ENCODE measurements at places on chromosomes 1 and 21. TPM values are rescaled to one million over a fixed set of nuclear protein-coding genes. Genes with fewer than 3 reads are reported as not detected.

DNA sequence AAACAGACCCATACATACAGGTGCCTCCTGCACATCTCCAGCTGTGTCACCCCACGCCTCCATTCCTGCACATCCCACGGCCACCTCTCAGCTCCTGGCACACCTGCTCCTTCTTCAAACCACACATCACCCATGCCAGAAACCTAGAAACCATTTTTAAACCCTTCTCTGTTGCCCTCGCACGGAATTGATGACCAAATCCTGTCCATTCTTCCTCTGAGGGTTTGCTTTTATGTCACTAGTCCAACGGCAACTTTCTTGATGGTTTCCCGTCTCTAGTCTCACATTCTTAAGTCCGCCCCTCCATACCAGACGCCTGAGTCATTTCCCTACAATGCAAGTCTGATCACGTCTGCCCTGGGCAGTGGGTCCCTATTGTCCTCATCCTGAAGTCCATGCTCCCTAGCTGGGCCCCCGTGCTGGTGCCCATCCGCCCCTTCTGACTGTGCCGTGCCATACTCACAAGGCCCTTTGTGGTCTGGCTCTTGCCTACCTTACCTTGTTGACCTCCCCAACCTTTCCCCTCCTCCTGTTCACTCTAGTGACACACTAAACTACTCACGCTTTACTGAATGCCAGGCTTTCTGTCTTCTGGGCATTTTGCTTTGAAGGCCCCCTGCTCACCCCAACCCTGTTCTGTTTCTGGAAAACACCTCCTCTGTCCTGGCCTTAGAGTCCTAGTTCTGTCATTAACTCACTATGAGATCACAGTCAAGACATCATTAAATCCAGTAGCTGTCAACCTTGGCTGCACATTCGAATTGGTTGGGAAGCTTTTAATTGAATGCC, 17.6 kb downstream of the SLC2A1 start:
- DNase-seq: no peak

DNA sequence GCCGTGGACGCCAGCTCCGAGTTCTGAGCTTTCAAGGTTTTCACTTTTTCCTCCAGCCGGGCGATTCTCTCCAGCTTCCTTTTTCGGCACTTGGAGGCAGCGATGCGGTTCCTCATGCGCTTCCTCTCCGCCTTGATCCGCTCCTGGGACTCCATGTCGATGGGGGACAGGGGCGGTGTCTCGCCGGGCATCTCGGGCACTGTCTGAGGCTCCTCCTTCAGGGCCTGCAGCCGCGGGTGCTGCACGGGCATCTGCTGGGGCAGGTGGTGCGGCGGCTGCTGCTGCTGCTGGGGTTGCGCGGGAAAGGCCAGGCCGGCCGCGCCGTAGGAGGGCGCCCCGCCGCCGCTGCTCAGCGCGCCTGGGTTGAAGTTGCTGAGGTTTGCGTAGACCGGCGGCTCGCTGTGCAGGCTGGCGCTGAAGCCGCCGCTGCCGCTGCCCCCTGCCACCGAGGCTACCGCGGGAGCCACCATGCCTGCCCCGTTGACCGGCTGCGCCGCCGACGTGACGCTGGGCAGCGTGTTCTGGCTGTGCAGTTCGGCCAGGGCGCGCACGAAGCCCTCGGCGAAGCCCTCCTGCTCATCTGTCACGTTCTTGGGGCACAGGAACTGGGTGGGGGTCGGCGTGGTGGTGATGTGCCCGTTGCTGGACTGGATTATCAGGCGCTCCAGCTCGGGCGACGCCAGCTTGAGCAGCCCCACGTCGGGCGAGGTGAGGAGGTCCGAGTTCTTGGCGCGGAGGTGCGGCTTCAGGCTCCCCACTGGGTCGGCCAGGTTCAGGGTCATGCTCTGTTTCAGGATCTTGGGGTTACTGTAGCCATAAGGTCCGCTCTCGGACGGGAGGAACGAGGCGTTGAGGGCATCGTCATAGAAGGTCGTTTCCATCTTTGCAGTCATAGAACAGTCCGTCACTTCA, 1.4 kb downstream of the JUN start:
- DNase-seq: peak; percentile 51

Gene SPRR2A
- total RNA-seq: not detected

Gene LRRN2
- 1.5 TPM for total RNA-seq

GRCh38 chr1:98333406-98333805, 328.1 kb upstream of the SNX7 start:
- DNase-seq: no peak

DNA sequence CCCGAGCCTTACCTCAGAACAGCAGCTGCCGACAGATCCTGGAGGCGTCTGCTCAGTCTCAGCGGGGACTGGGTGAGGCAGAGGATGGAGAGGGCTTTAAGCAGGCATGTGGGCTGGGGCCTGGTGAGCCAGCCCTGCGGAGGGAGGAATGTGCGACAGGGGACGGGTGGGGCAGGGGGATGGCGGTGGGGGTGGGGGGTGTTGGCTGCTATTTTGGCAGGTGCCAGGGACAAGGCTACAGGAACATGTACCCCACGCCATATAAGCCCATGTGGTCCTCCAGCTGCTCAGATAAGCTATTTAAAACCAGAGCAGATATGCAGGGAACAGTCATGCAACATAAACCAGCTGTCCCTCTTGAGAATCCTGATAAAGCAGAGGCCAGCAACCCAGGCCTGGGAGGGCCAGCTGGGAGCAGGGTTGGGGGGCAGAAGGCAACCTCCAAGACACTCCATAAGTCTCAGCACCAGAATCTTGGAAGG, at the start of gene TNNT2:
Gene TNNT2 (minus strand): TSS at position 70 of the 482 bp plus-strand sequence. CDS start 4,426 bp downstream, outside the sequence.
- DNase-seq: peak; percentile 89

DNA sequence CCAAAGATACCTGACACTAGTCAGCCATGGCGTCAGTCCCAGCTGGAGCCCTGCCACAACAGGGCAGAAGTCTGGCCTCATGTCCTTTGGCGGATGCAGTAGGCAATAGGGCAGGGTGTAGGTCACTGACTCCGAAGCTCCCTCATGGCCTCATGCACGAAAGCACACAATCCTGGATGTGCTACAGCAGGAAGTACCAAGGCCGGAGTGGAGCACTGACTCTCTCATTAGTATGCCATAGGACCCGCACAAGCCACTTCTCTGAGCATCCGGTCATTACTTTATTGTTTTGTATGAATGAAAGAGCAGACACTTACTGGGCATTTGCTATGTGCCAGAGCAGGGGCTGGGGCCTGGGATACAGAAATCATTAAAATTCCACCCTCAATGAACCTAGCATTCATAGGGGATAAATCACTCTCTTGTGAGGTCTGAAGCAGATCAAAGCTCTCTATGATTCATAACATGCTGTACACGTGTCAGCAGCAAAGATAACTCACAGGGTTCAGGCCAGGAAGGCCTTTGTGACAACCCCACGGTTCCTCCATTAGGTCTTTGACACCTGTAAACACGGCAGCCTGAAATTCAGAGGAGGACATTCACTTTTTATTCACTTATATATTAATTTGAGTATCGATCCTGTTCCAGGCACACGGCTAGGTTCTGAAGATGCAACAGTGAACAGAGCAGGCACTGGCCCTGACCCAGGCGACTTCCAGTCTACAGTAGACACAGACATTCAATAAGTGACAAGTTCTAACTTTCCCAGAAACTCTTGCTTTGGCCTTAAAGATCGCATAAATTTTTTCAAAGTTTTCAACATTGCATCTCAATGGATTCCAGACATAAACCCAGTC, 357.9 kb upstream of the USP24 start:
- DNase-seq: peak; percentile 45

GRCh38 chr21:23890652-23891051, 1716.6 kb downstream of the MRPL39 start:
- no peak for DNase-seq

Gene BGLAP
- not detected for total RNA-seq

- DNase-seq: no peak
Observed at GRCh38 chr1:61187352-61188086, 105.2 kb downstream of the NFIA start.

Gene SLC1A7
- 0.37 TPM for total RNA-seq

Gene TMEM61
- not detected for total RNA-seq

DNA sequence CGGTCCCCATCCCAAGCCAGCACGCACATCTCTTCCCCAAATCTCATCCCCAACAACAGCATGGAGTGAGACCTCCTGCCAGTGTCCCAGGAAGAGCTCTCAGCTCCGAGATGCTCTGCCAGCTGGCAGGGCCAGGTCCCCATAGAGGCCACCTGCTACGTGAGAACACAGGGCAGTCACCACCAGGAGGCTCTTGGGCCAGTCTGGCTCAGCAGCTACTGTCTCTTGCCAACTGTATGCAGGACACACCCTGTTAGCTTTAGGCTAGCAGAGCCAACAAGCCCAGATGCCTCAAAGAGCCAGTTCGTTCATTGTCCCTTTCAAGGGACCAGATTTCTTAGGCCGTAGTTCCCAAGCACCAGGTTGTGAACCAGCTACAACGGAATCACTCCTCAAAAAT, 36.9 kb downstream of the FBXO2 start:
- no peak for DNase-seq

DNA sequence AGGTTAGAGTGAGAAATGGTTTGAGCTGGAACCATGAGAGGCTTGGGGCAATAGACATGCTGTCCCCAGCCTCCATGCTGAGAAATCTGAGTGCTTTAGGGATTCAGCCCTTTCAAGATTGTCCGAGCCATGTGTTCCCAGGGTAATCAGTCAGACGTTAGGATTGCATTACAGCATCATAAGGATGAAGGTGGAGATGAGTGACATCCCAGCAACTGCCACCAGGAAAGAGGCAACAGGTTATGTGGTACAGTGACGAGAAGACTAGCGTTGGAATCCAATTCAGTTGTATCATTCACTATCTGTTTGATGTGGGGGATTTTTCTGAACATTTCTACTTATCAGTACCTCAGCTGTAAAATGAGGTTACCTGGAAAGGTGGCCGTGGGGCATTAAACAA, 1.7 kb downstream of the CAMK1G start:
- no peak for DNase-seq

- DNase-seq: no peak
Observed at GRCh38 chr21:28636752-28637691, 355.7 kb downstream of the LTN1 start.

DNA sequence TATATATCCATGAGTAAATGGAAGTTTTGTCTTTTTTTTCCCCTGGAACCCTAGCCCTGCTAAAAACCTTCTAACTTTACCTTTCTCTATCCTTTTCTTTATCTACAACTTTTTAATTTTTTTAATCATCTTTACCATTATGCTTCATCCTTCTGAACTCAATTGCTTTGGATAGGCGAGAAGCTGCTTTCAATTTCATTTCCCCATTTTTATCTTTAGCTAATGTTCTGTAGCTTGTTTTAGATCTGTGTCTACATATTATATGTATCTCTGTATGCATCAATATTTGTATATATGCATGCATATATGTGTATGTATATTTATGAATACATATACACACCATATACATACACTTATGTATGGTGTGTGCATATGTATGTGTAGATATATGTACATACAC, 57.4 kb downstream of the PTPRC start:
- DNase-seq: no peak

Gene GBP2
- total RNA-seq: 6.4 TPM

Gene EDARADD
- total RNA-seq: 0.81 TPM

DNA sequence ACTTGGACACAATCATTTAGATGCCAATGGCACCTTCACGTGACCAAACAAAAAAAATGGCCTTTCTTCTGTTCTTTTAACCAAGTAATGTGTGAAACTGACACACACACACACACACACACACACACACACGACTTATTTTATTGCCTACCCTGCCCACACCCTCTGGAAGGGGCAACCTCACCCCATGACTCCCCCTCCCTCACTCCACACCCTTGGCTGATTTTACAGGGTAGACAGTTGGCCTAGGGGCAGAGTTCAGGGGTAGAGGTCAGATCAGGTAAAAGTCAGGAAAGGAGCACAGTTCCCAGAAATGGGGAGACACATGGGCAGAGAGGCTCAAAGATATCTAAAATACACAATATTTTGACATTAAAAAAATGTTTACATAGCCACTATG, 144.8 kb upstream of the GJB5 start:
- no peak for DNase-seq

DNA sequence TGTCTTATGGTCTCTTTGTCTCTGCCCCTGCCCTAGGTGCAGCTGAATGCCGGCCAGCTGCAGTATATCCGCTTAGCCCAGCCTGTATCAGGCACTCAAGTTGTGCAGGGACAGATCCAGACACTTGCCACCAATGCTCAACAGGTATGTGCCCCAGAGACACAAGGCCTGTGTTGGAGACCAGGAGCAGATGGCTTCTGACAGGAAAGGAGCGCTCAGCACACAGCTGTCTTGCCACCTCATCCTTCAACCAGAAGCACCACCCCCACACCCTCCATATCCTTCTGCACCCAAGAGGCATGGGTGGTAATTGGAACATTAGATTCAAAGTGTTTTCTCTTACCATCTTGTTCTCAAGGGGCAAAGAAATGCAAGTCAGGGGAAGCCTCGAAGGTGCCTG, 17.0 kb upstream of the KCNQ4 start:
- no peak for DNase-seq

Gene TOMM40L
- 24.1 TPM for total RNA-seq

DNA sequence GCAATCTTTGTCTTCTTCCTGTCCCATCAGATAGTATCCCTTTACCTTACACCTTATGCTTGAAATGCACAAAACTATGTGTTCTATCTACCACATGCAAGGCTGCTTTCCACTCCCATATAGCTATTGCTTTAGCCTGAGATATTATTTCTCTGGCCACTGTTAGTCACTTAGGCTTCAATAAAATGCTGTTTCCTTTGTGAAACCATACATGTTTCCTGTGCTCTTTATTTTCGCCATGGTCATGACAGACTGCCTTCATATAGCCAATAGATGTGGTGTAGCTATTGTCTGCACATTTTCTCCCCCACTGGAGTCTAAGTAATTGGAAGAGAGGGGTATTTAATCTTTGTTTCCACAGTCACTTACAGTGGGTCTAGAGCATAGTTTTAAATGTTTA, 108.4 kb downstream of the GREM2 start:
- no peak for DNase-seq

- no peak for DNase-seq
Observed at GRCh38 chr1:67648582-67649326, 36.2 kb upstream of the GADD45A start.

DNA sequence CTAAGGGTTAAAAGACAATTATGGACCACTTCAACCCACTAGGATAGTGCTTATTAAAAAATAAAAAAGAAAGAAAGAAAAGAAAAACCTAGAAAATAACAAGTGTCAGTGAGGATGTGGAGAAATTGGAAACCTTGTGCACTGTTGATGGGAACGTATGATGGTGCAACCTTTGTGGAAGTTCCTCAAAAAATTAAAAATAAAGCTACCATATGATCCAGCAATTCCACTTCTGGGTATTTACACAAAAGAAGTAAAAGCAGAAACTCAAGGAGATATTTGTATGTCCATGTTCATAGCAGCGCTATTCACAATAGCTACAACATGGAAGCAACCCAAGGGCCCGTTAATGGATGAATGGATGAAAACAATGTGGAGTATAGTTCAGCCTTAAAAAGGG, 115.2 kb upstream of the ATP1A1 start:
- no peak for DNase-seq

DNA sequence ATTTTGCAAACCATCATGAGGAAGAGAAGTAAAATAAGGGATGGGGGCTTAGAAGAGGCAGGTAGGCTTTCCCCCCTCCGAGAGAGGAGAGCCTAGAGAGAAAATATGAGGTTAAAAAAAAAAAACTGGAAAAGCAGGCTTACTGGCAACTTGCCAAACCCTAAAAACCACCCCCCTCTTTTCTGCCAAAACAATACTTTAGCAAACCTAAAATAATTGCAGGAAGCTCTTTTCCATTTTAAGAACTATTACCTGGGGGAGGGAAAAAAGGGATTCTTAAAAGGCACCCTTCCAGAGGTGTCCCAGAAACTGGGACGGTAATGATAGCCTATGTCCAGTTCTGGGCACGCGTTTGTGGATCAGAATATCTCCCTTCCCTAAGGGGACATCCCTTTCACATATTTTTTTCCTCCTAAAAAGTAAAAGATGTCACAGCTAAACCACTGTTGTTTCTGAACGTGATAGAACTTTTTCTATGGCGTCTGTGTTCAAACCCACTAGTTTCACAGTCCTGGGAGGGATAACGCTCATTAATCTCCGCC, 1.1 kb upstream of the NFIA start:
- no peak for DNase-seq

All from heart left ventricle (tissue), 16 donors.